Thoracic aorta (tissue), 2 donors: ENCODE measurements at places on chromosomes 12 and 14. TPM values are rescaled to one million over a fixed set of nuclear protein-coding genes. Genes with fewer than 3 reads are reported as not detected.

DNA sequence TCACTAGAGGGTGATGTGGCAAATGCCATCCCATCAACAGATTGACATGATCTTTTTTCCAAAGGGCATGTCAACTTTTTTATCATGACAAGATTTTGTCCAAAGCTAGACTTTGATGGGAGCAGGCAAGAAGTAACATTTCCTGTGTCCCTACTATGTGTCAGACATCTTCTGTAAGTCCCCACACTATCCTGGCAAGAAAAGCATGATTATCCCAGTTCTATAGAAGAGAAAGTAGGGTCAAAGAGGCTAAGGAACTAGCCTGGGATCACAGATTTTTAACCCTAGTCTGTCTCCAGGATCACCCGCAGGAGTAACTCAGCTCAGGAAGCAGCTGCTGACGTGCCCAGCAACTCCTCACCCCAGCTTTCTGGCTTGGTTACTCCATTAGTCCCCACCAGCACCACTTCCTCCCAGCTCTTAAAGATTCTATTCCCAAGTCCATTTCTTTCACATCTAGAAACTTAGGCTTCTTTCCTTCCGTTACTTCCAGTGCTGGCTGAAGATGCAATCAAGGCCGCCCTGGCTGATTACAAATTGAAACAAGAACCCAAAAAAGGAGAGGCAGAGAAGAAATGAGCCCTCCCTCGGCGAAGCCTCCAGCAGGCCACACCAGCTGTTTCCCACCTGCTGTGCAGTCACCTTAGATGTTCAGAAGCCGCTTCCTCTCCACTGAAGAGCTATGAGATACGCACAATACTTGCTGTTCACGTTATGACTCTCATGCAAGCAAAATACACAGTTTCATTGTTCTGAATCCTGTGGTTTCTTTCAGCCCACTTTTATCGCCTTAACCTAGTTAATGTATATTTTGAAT, 6.2 kb downstream of the ISCU start:
- peaks cover 18% of the 10 kb centered on the region for H3K4me1 ChIP-seq
- no peak for DNase-seq
- no peak overlapping the region for H3K4me3 ChIP-seq
- peaks cover 34% of the 10 kb centered on the region for H3K36me3 ChIP-seq
- H3K27ac ChIP-seq: no peak overlapping the region

GRCh38 chr14:22850944-22851764, 14.8 kb downstream of the MMP14 start:
- no peaks in the 10 kb centered on the region for H3K27me3 ChIP-seq
- peaks cover 2% of the 10 kb centered on the region for H3K36me3 ChIP-seq
- peak overlapping the region; percentile 96 for H3K27ac ChIP-seq
- peaks cover 70% of the 10 kb centered on the region for H3K4me1 ChIP-seq
- H3K4me3 ChIP-seq: no peak overlapping the region

GRCh38 chr12:21330682-21331253, 3.9 kb downstream of the SLCO1A2 start:
- no peak overlapping the region for H3K4me3 ChIP-seq
- peaks cover 3% of the 10 kb centered on the region for H3K4me1 ChIP-seq
- H3K36me3 ChIP-seq: no peaks in the 10 kb centered on the region

SSTR1 gene
- total RNA-seq: 0.95 TPM

CORO1C gene
- total RNA-seq: 157 TPM

PTCSC3 gene
- total RNA-seq: not detected

DNA sequence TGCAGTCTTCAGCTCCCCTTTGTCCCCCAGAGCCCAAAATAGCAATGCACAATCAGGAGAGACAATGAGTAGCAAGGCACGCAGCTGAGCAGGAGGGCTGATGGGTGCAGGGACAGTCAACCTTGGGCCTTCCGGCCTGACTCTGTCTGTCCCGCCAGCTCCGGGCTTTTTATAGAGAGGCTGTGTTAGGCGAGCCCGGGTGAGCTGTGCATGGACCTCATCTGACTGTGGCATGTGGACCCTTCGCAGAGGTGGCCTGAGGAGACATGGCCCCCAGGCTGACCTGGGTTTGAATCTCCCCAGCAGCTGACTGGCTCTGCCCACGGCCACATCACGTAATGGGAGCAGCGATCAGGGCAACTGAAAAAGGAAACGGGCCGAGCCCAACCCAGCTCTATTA, 177.9 kb downstream of the TSPAN9 start:
- H3K27ac ChIP-seq: no peak overlapping the region
- H3K27me3 ChIP-seq: no peaks in the 10 kb centered on the region
- H3K4me1 ChIP-seq: peaks cover 26% of the 10 kb centered on the region
- DNase-seq: no peak

SLC25A47 gene
- not detected for total RNA-seq

- no peaks in the 10 kb centered on the region for H3K36me3 ChIP-seq
- no peak for DNase-seq
- no peak overlapping the region for H3K4me3 ChIP-seq
Observed at GRCh38 chr12:70451528-70451927, 85.4 kb downstream of the KCNMB4 start.

SIRT4 gene
- total RNA-seq: 8.8 TPM

NFE2 gene
- 1.8 TPM for total RNA-seq

ZNF891 gene
- 5.4 TPM for total RNA-seq

GRCh38 chr14:61547186-61548069, 147.9 kb upstream of the HIF1A start:
- no peaks in the 10 kb centered on the region for H3K36me3 ChIP-seq
- peaks cover 30% of the 10 kb centered on the region for H3K4me1 ChIP-seq
- H3K4me3 ChIP-seq: no peak overlapping the region
- H3K27me3 ChIP-seq: no peaks in the 10 kb centered on the region
- H3K27ac ChIP-seq: peak overlapping the region; percentile 35

FOXG1 gene
- 0.28 TPM for total RNA-seq

DNA sequence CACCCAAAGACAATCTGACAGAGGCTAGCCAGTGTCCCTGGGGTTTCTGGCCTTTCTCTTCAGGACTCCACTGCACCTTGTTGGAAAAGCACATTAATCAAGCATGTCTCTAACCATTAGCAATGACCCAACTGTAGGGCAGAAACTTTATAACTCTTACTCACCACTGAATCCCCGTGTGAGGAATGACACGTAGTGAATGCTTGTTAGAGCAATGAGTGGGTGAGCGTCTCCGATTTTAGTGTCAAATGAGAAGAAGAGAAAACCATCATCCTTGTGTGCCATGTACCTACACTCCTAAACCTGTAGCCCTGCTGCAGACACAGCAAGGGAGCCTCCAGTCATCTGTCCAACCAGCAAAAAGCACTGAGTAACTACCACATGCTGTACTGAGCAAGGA, 56.5 kb upstream of the GPR68 start:
- no peaks in the 10 kb centered on the region for H3K36me3 ChIP-seq
- no peaks in the 10 kb centered on the region for H3K4me1 ChIP-seq
- no peak overlapping the region for H3K27ac ChIP-seq
- no peaks in the 10 kb centered on the region for H3K27me3 ChIP-seq

RPL10L gene
- total RNA-seq: not detected

- no peak overlapping the region for H3K4me3 ChIP-seq
- no peaks in the 10 kb centered on the region for H3K36me3 ChIP-seq
- peaks cover 12% of the 10 kb centered on the region for H3K4me1 ChIP-seq
- DNase-seq: no peak
- H3K27ac ChIP-seq: no peak overlapping the region
Observed at GRCh38 chr12:126667339-126667738, 1599.6 kb upstream of the TMEM132C start.

GRCh38 chr12:132489078-132489601, 811 bp upstream of the FBRSL1 start:
- H3K4me1 ChIP-seq: peaks cover 34% of the 10 kb centered on the region
- DNase-seq: no peak
- H3K27ac ChIP-seq: peak overlapping the region; percentile 52
- no peaks in the 10 kb centered on the region for H3K36me3 ChIP-seq

DNA sequence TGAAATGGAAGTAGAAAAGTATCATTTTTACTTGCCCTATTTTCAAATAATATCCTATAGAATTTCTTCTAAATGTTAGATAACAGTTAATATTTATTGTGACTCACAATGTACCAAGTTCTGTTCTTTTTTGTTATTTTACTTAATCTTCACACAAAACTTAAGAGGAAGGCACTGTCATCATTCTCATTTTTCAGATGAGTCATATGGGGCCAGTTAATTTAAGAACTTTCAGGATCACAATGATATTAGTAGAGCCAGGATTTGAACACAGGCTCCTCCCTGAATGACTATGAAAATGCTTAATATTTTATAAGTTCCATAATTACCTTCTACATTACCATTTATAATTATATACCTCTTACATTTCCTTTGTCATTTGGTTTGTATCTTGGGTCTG, 10.4 kb upstream of the TMEM260 start:
- H3K27me3 ChIP-seq: no peaks in the 10 kb centered on the region
- H3K36me3 ChIP-seq: no peaks in the 10 kb centered on the region
- no peak for DNase-seq
- H3K27ac ChIP-seq: no peak overlapping the region
- H3K4me3 ChIP-seq: no peak overlapping the region

- H3K27ac ChIP-seq: no peak overlapping the region
- H3K27me3 ChIP-seq: no peaks in the 10 kb centered on the region
- H3K4me3 ChIP-seq: no peak overlapping the region
- DNase-seq: no peak
- H3K4me1 ChIP-seq: no peaks in the 10 kb centered on the region
Observed at GRCh38 chr12:85955127-85955526, 81.0 kb downstream of the NTS start.

TAS2R50 gene
- total RNA-seq: 7.1 TPM

- no peak for DNase-seq
- H3K27ac ChIP-seq: no peak overlapping the region
- no peaks in the 10 kb centered on the region for H3K36me3 ChIP-seq
- no peaks in the 10 kb centered on the region for H3K27me3 ChIP-seq
- H3K4me3 ChIP-seq: no peak overlapping the region
Observed at GRCh38 chr12:127162902-127163301, 1104.1 kb upstream of the TMEM132C start.

GRCh38 chr12:116916714-116917114, 6.0 kb downstream of the FBXW8 start:
- no peak for DNase-seq
- H3K27me3 ChIP-seq: no peaks in the 10 kb centered on the region
- H3K4me1 ChIP-seq: peaks cover 9% of the 10 kb centered on the region
- no peak overlapping the region for H3K4me3 ChIP-seq
- no peaks in the 10 kb centered on the region for H3K36me3 ChIP-seq
- H3K27ac ChIP-seq: no peak overlapping the region

KRT6C gene
- total RNA-seq: not detected

BCL2L14 gene
- total RNA-seq: 0.85 TPM

GRCh38 chr14:24861083-24861630, 188.8 kb downstream of the STXBP6 start:
- H3K36me3 ChIP-seq: no peaks in the 10 kb centered on the region
- no peak overlapping the region for H3K27ac ChIP-seq
- H3K4me1 ChIP-seq: no peaks in the 10 kb centered on the region
- H3K4me3 ChIP-seq: no peak overlapping the region
- no peaks in the 10 kb centered on the region for H3K27me3 ChIP-seq

STXBP6 gene
- total RNA-seq: 3.1 TPM

- H3K36me3 ChIP-seq: no peaks in the 10 kb centered on the region
- H3K27ac ChIP-seq: no peak overlapping the region
- H3K27me3 ChIP-seq: no peaks in the 10 kb centered on the region
- H3K4me3 ChIP-seq: no peak overlapping the region
Observed at GRCh38 chr12:71415336-71416231, 24.0 kb upstream of the LGR5 start.

SLCO1B1 gene
- total RNA-seq: not detected

DNA sequence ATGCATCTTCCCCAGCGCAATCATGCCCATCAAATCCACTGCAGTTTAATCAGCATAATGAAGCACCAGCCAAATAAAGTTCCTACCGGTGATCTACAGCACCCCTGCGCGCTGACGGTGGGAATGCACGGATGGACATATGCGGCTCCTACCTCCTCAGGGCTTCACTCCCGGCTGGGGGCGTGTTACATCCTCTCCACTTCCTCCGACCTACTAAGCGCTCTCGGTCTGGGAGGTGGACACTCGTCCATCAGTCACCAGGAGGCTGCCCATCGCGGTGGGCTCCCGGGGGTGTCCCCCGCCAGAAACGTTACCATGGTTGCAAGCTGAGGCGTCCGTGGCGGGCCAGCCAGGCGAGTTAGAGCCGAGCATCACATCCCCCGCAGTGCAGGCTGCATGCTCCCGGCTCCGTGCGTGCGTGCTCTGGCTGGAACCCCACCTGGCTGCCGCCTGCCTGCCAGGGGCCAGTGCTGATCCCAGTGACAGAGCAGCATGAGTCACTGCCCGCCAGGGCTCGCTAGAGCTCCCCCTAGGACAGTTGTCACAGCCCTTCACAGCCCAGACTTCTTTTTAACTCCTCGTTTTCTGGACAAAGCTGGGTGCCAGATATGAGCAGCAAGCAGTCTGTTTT, 73.0 kb downstream of the CIT start:
- H3K27ac ChIP-seq: no peak overlapping the region
- no peaks in the 10 kb centered on the region for H3K36me3 ChIP-seq
- no peak for DNase-seq
- peak overlapping the region; percentile 59 for H3K4me3 ChIP-seq
- peaks cover 14% of the 10 kb centered on the region for H3K4me1 ChIP-seq

GRCh38 chr12:4855121-4855924, 54.4 kb upstream of the KCNA1 start:
- no peaks in the 10 kb centered on the region for H3K4me1 ChIP-seq
- H3K4me3 ChIP-seq: no peak overlapping the region
- no peak overlapping the region for H3K27ac ChIP-seq
- H3K27me3 ChIP-seq: no peaks in the 10 kb centered on the region
- H3K36me3 ChIP-seq: no peaks in the 10 kb centered on the region

COX8C gene
- not detected for total RNA-seq

GRCh38 chr14:43735932-43736331, 771.2 kb downstream of the FSCB start:
- no peak for DNase-seq
- no peaks in the 10 kb centered on the region for H3K4me1 ChIP-seq
- no peak overlapping the region for H3K27ac ChIP-seq

DNA sequence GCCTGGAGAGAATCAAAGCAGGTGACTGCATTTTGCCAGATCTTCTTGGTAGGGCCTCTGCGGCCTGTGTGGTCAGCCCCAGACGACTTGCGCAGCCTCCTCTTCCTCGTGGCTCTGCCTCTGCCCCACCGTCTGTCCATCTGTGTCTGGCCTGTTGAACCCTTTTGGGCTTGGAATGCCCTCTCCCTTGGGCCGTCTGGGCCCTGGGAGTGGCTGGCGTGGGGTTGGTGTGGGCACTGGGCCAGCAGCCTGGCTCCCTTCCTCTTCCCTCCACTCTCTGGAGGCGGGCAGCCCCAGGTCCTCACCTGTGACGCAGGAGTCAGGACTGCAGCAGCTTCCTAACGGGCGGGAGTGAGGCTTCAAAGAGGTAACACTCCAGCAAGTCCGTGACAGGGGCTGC, 9.7 kb upstream of the CCDC197 start:
- no peak for DNase-seq
- no peaks in the 10 kb centered on the region for H3K36me3 ChIP-seq
- H3K4me3 ChIP-seq: peak overlapping the region; percentile 2
- H3K27me3 ChIP-seq: no peaks in the 10 kb centered on the region
- H3K27ac ChIP-seq: peak overlapping the region; percentile 66
- no peaks in the 10 kb centered on the region for H3K4me1 ChIP-seq

- no peaks in the 10 kb centered on the region for H3K27me3 ChIP-seq
- H3K4me1 ChIP-seq: no peaks in the 10 kb centered on the region
- DNase-seq: no peak
- H3K27ac ChIP-seq: no peak overlapping the region
Observed at GRCh38 chr14:93855737-93856136, 67.5 kb upstream of the PRIMA1 start.

- no peaks in the 10 kb centered on the region for H3K27me3 ChIP-seq
- no peak for DNase-seq
- no peaks in the 10 kb centered on the region for H3K36me3 ChIP-seq
- no peak overlapping the region for H3K27ac ChIP-seq
- H3K4me3 ChIP-seq: no peak overlapping the region
Observed at GRCh38 chr12:59067083-59067482, 146.8 kb upstream of the LRIG3 start.

- H3K4me3 ChIP-seq: no peak overlapping the region
- no peaks in the 10 kb centered on the region for H3K27me3 ChIP-seq
- H3K36me3 ChIP-seq: no peaks in the 10 kb centered on the region
- no peak overlapping the region for H3K27ac ChIP-seq
Observed at GRCh38 chr14:32986791-32987540, 48.3 kb downstream of the NPAS3 start.
